GM06990 (cell line): ENCODE measurements at places on chromosomes 6 and 20.

GRCh38 chr6:146913842-146914488, 290.3 kb upstream of the STXBP5 start:
- no peak for DNase-seq

- no peak for DNase-seq
Measured at GRCh38 chr20:61950641-61951071, 115.0 kb downstream of the TAF4 start.

DNA sequence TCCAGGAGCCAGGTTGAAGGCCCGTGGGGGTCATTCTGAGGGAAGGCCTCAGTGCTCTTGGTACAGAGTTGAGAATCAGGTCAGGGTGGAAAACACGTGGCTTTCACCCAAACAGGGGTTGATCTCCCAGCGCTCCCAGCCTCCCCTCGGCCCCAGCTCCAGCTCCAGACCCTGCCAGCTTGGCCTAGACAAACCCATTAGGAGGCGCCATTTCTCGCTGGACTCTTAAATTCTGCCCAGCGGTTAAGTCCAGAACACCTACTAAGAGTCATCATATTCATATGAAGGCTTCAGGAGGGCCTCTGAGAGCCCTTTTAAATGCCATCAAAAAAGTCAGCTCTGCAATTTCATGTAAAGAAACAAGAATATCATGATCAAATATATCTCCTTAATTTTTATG, 158.0 kb upstream of the RIN2 start:
- no peak for DNase-seq

GRCh38 chr6:26494117-26494516, 6.0 kb upstream of the BTN1A1 start:
- DNase-seq = no peak

DNA sequence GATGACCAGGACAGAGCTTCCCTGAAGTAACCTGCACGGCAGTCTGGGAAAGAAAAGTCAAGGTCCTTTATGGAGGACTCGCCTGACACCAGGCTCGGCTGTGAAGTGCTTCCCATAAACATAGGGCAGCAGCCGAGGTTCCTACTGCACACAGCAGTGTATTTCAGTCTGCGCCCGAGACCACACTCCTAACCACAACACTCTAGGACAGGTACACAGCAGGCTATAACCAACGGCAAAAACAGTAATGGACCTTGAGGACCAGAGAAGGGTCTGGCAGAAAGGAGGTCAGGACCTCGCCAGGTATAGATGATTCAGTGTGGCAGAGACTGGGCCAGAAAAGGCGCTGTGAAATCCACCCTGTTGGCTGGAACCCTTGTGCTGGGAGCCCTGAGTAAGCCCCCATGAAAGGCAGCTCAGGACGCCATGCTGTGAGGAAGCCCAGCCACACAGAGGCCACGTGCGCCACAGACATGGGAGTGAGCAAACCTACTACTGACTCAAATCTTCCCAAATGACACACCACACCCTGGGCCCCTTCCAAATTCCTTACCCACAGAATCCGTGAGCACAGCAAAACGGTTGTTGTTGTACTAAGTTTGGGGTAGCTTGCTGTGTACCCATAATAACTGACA, 129.6 kb upstream of the CST7 start:
- no peak for DNase-seq

GRCh38 chr20:15675061-15675514, 898.2 kb downstream of the KIF16B start:
- no peak for DNase-seq

DNA sequence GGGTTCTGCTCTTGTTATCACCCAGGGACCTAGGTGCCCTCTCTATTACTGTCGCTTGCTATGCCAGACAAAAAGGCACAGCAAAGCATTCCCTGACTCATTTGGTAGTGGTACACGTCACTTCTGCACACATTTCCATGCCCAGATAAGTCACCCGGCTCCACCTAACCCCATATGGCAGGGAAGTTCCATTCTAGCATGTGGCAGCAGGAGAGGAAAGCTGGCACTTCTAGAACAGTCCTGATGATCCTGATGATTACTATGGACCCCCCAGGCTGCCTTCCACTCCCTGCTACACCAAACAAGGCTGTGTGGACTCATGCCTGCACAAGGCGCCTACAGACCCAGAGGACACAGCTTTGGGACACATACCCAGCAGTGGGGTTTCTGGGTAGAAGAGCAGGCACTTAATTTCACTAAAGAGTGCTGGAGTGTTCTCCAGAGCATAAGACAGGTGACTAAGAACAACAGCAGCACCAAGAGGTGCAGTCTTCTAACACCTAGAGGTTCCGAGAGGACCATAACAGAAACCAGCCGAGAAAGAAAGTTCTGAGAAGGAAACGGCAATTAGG, 53.5 kb upstream of the NELFCD start:
- no peak for DNase-seq
